Stimulated activated CD4-positive, alpha-beta T cell treated with anti-CD3 and anti-CD28 coated beads, Interleukin-1b, Interleukin-23, amount 100 ng/mL, for 1 hour (primary cell): ENCODE measurements at places on chromosomes 2 and 18.

DNA sequence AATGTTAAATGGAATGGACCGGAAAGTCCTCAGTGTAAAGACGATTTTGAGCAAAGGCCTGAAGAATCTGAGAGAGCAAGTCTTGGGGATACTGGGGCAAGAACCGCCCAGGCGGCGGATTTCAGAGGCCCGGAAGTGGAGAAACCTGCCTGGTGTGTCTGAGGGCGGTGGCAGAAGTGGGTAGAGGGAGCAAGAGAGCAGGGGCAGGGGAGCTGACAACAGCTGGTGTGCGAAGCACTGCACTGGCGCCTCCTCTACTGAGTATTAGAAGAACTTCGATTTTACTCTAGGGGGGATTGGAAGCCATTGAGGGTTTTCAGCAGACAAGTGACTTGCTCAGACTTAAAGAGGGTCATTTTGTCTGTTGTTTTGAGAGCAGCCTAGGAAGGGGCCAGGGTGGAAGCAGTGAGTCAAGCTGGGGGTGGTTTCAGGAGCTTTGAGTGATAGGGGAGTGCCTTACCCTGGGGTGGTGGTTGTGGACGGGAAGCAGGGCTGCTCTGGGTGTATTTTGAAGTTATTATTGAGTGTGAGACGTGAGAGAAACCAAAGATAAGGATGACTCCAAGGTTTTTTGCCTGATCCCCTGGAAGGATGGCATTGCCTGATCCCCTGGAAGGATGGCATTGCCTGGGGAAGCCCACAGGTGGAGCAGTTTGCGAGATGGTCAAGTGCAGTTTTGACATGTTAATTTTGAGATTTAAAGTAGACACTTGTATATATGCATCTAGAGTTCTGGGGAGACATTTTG is 52.5 kb downstream of the ZNF236 start:
- DNase-seq, result no peak

- DNase-seq, result no peak
Observed at GRCh38 chr2:199395311-199395710, 62.4 kb downstream of the SATB2 start.

DNA sequence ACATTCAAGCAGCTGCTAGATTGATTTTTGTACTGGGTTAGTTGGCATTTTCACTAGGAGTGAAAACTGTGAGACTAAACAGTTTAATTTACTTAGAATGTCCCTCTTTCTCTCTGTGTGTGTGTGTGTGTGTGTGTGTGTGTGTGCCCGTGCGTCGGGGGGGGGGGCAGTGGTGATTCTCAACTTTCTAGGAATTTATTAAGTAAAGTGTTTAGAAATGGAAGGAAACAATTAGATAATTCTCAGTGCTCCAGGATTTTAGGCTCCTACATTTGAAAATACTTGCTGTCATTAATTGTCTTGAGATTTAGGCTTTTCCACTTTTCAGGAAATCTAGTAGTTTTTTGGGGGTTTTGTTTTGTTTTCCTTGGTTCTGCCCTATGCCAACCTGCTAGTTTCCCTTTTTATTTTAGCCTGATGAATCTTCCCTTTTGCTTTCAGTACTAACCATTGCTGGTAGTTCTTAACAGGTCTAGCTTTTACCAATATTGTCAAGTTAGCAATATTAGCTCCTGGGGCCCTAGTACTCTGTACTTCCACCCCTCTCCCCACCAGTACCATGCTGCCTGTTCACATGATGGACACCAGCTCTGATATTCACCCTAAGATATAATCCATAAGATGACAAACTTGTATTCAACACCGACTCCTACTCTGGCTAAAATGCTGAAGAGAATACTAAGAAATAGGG is 4.9 kb downstream of the EPAS1 start:
- no peak for DNase-seq

DNA sequence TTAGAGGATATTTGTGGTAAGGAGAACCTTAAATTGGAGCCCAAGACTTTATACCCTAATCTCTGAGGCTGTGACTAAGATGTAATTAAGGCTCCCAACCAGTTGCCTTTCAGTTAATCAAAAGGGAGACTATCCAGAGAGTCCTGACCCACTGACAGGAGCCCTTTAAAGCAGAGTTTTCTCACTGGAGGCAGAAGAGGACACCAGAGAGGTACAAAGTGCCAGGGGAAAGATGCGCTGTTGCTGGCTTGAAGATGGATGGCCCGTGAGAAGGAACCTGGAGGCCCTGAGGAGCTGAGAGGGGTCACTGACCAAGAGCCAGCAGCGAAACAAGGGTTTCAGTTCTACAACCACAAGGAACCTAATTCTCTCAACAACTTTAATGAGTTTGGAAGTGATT is 137.3 kb downstream of the TMEM131 start:
- DNase-seq, result no peak

GRCh38 chr2:236993286-236993685 is 92.4 kb upstream of the COPS8 start:
- no peak for DNase-seq

DNA sequence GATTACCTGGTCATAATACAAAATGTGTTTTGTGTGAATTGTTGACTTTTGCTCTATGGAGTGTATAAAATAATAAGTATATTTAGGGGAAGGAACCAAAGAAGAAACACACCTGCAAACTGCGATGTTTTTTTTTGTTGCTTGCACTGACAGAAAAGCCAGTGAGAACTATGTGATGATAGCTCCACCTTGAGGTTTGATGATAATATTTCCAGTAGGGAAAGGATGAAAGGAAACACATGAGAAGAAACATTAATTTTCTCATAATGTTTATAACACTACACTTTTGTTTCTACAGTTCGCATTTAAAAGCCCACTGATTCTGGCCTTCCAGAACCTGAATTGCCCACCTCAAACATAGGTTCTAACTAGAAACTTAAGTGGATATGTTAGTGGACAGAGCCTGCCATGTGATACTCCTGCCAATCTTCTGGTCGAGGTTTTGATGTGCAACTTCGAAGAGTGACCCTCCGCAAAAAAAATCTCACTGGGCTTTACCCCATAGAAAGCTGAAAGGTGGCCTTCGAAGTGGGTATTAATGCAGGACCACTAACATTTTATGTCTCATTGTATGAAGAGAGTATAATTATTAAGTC is 476.4 kb upstream of the SPHKAP start:
- no peak for DNase-seq

DNA sequence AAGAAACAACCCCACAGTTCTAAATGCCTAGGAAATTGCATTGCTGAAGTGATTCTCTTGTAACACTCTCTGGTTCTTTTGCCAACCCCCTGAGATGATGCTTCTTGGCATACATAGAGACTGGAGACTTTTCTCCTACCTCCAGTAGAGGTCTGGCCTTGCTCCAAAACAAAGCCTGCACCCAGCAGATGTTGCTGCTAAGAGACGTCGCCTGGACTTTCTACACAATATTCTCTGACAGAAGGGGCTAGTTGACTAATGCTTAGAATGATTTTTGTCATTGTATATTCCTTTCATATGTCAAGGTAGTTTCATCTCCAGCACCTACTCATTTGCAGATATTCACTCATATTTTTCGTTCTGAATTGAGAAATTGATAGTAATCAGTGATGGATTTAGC is 24.6 kb downstream of the SOWAHC start:
- no peak for DNase-seq
